ENCODE measurements at places on chromosomes 7 and 10. TPM values are rescaled to one million over a fixed set of nuclear protein-coding genes. Genes with fewer than 3 reads are reported as not detected.
A peak's percentile ranks its signal among the peaks of the same experiment; 100 is the strongest.

SYPL1 gene
- total RNA-seq: 169 TPM

TWIST1 gene
- 3.7 TPM for total RNA-seq

ZNF518A gene
- 40.1 TPM for total RNA-seq

TSPAN12 gene
- 18.8 TPM for total RNA-seq

SAMD9 gene
- 8.1 TPM for total RNA-seq

CALHM2 gene
- total RNA-seq: 25.1 TPM

MACC1 gene
- 35.2 TPM for total RNA-seq

MYO3A gene
- total RNA-seq: 0.70 TPM

ERV3-1 gene
- 37.1 TPM for total RNA-seq

PPP1R17 gene
- not detected for total RNA-seq

ASZ1 gene
- not detected for total RNA-seq

ANXA8 gene
- 137 TPM for total RNA-seq

SDK1 gene
- 27.3 TPM for total RNA-seq

GRCh38 chr7:2016761-2017480 lies 215.8 kb downstream of the MAD1L1 start:
- no peak for DNase-seq

GRCh38 chr10:126126023-126126422 lies 229.7 kb downstream of the FANK1 start:
- no peak for DNase-seq

DNA sequence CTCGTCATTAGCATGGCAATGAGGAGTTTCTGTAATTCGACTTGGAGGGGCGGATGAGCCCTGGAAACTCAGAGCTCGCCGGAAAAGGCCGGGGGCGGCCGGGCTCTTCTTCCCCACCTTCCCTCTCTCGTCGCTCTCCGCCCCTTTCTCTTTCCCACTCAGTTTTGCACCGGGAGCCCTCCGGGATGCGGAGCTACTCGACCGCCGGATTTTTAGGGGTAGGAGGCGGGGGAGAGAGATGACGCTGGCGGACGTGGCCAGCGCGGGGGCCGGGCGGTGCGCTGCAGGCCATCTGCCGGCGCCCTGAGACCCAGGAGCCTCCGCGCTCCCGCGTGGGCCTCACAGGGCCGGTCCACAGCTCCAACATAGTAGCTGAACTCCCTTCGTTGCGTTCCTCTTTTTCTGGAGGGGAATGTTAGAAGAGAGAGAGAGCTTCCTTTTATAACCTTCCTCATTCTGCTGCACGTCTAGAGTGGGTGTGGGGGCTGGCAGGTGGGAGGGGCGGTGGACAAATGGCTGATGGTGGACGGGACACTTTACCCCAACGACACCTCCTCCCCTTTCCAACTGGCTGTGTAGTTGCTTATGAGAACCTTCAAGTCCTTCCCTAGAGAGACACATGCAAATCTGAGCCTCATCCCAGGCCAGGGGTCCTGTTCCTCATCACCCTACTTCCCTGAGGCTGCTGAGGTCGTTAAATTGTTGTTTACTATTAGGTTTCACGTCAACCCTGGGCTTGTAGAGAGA lies 1.1 kb upstream of the HOXA1 start:
- DNase-seq: no peak

- no peak for DNase-seq
Observed at GRCh38 chr7:36565792-36566356, 158.4 kb downstream of the AOAH start.

DNA sequence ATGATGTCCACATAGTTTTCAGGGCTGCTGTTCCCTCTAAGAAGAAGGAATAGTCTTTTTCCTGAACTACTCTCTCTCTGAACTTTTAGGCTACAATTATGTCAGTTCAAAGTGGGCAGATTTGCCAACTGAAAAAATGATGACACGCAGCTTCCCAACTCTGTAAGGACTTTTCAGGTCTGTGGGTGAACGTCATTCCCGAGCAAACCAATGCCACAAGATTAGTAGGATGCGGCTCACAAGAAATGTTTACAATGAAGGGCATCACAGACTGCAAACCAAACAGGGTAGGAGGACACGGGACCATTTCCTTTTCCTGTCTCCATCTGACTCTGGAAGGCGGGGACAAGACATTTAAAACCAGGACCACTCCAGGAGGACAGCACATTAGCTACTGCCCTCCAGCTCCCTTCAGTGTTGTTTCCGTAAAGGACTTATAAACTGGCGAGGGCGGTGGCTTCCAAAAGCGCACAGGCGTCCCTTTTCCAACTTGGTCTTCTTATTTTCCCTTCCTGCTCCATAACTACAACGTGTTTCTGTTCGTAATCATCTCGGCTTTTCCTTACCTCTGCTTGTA lies 539 bp upstream of the MKLN1 start:
- DNase-seq: peak; percentile 54

DNA sequence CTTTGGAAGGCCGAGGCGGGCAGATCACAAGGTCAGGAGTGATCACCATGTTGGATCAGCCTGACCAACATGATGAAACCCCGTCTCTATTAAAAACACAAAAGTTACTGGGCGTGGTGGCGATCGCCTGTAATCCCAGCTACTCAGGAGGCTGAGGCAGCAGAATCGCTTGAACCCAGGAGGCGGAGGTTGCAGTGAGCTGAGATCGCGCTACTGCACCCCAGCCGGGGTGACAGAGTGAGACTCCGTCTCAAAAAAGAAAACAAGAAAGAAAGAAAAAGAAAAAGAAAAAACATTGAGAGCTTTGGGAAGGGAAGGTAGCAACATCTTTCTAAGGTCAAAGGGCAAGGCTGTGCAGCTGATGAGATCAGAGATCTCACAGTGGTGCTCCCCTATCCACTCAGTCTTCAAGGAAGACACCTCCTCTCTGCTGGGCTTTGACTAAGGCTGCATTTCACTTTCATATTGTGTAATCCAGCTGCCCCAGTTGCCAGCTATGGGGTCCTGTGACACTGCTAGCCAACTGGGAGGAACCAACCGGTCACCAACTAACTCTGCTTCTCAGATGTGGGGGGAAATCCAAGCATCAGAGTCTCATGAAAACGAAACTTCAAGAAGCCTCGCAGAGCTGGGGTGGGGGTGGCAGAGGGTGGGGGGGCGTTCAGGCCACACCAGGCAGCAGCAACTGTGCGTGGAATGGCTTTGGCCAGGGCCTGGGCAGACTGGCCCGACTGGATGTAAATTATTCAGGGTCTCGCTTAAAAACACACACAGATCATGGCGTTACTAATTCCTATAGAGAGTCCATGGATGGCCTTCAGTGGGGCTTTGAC lies 1.5 kb downstream of the IL15RA start:
- DNase-seq: peak; percentile 64

- DNase-seq: no peak
Observed at GRCh38 chr7:29588900-29589696, 25.5 kb downstream of the PRR15 start.

- no peak for DNase-seq
Observed at GRCh38 chr10:77756319-77757232, 119.0 kb upstream of the KCNMA1 start.

DNA sequence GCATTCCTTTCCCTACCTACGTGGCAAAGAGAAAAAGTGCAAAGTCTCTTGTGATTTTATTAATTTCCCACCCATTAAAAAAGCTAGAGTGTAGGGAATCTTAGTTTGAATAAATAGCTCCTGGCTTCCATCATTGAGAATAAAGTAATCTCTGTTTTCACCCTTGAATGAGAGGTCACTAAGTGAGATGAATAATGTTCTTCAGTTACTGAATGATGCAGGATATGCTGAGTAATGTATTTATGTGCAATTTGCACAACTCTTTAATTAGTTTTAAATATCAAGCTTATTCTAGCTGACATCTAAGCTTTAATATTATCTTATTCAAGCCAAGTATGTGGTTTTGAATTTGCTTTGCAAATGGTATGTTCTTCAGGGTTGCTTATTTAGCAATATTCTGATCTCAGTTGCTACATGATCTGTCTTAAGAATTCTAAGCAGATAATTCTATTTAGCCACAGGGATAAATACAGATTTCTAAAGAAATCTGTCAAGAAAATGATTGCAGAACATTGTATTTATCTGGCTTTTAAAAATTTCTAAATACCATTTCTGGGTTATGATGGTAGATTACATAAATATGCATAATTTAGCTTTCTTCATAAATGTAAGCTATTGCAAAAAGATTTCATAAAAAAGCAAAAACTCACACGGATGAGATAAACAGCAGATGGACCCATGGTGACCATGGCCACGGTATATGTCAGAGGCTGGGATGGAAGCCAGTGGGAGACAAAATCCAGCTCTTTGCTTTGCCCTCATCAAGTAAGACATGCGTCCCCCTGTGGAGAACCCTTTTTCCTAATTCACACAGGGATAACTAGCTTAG lies 141.0 kb downstream of the MACC1 start:
- DNase-seq: no peak

GRCh38 chr10:21084700-21085099 lies 187.6 kb upstream of the NEBL start:
- no peak for DNase-seq

- DNase-seq: no peak
Observed at GRCh38 chr7:11818281-11818680, 13.7 kb downstream of the THSD7A start.

GRCh38 chr10:15901889-15902288 lies 41.6 kb upstream of the MINDY3 start:
- no peak for DNase-seq

Data from ureter (tissue), 1 donor.